Stimulated activated CD4-positive, alpha-beta T cell treated with anti-CD3 and anti-CD28 coated beads, Interleukin-12 subunit alpha, Interleukin-12 subunit beta, amount 100 ng/mL, for 24 hours (primary cell): ENCODE measurements at places on chromosomes 6 and 20.

DNA sequence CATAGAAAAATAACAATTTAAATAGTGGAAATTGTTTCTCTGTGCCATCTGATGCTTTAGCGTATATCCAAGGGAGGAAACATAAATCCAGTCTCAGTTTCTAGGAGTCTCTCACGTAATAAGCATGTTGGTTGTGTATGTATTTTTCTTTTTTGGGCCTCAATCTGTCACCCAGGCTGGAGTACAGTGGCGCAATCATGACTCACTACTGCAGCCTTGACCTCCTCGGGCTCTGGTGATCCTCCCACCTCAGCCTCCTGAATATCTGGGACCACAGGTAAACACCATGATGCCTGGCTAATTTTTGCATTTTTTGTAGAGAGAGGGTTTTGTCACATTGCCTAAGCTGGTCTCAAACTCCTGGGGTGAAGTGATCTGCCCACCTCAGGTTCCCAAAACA lies 78.6 kb upstream of the PLN start:
- DNase-seq: no peak

DNA sequence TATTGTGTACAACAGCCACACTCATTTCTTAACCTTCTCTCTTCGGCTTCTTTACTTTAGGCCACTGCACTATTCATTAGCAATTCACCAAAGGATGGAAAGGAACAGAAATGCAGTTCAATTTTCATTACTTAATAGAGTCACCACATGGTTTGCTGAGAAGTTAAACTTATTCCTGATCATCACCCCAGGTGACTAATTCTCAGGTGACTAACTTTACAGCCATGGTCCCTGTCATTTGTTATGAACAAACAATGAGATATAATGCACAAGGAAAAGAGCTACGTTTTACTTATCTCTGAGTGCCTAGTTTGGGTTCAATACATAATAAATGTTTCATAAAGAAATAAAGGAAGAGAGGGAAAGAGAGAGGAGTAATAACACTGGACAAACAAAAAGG lies 45.8 kb upstream of the DST start:
- DNase-seq: no peak

- no peak for DNase-seq
Measured at GRCh38 chr20:63752411-63753101, 13.0 kb downstream of the SLC2A4RG start.

DNA sequence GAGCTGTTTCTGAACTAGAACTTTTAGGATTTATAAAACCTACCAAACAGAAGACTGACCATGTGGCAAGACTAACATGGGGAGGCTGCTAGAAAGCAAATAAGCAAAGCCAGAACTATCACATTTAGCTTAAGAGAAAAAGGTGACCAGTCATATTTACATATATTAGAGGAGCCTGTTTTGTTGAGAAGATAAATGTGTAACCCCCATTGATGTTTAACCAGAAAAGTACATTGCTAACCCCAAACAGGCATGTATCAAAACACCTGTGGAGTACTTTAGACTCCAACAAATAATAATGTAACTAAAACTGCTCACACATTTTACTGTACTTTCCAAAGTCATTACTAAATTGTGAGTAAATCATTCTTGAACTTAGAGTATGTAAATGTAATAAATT lies 35.0 kb downstream of the AKIRIN2 start:
- no peak for DNase-seq

DNA sequence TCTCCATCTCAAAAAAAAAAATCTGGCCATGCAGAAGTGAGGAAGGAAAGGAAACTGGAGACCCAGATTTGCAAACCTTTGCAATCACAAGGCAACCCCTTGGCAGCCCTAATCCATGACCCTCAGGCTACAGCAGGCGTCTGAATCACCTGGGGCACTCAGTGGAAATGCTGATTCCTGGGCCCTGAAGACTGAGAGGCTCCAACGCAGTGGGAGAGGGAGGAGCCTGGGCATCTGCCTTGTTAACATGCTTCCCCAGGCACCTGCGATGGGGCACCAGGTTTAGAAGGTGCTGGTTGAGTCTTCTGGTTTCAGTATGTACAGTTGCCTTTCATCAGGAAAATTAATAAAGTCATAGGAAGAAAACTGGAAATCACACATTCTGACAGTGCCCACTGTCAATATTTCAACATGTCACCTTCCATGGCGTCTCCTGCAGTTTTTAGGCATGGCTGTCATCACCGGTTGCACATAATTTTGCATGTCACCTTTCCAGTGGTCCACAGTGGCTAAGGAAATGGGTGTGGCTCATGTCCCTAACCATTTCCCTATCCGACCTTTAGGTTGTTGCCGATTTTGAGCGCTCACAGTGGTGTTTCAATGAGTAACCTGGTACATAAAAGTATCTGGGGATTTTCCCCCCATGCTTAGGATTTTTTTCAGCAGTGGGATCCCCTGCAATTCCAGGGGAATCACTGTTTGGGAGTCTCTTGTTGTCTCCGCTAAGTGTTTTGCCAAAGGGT lies 56.9 kb downstream of the PREX1 start:
- DNase-seq: no peak

DNA sequence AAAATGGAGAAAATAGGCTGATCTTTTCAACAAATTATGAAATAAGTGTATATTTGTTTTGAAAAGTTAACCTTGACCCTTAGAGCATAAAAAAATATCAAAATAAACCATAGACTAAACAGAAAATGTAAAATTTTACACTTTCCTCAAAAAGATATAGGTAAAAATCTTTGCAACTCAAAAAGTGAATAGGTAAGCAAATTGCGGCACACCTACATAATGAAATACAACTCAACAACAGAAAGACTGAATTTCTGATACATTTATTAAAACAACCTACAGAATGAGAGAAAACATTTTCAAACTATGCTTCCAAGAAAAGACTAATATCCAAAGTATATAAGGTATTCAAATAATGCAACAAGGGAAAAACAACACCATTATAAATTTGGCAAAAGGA lies 425.7 kb upstream of the KHDRBS2 start:
- no peak for DNase-seq

DNA sequence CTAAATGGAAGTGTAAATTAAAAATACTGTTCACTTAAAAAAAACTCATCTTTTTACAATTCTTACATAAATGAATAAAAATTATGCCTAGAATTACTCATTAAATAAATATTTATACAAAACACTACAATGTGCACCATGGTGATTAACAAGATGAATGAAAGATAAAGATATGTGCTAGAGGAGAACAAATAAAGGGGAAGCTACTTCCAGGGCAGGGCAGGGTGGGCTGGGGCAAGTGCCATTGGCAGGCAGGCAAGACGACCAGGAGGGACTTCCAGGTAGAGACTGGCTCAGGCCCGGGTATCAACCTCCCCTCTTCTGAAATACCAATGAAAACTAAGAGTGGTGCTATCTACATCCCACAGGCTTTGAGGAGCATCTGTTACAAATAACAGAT lies 20.4 kb downstream of the PREP start:
- no peak for DNase-seq

GRCh38 chr6:40312213-40313015 lies 274.8 kb downstream of the LRFN2 start:
- no peak for DNase-seq

- no peak for DNase-seq
Measured at GRCh38 chr6:467671-468082, 76.1 kb downstream of the IRF4 start.

- no peak for DNase-seq
Measured at GRCh38 chr6:119197271-119197670, 118.8 kb upstream of the FAM184A start.

- DNase-seq: no peak
Measured at GRCh38 chr20:24783631-24784492, 165.2 kb upstream of the CST7 start.

- DNase-seq: no peak
Measured at GRCh38 chr6:126188279-126188909, 151.5 kb upstream of the CENPW start.

- no peak for DNase-seq
Measured at GRCh38 chr20:50163570-50164317, 10.2 kb upstream of the PEDS1 start.

GRCh38 chr6:111573131-111573883 lies 32.4 kb downstream of the TRAF3IP2 start:
- no peak for DNase-seq

- DNase-seq: no peak
Measured at GRCh38 chr6:79862126-79862525, 85.2 kb downstream of the ELOVL4 start.

GRCh38 chr6:26044140-26045064 lies 42.8 kb upstream of the HFE start:
- DNase-seq: no peak

DNA sequence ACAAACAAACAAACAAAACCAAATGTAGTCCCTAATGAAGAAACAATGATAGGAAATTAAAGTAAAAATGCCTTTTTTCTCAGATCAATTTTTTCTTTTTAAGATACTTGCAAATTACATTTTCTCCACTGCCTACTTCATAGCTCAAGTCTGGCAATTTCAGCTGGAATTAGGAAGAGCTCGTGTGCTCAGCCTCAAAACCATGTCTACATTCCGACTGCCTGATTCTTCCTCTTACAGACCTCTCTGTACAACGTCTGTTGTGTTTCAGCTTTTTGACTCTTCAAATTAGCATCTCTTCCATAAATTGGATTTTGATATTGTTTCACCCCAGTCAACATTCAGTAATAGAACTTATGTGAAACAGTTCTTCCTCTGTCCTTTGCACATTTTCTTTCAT lies 9.3 kb upstream of the EDN1 start:
- DNase-seq: no peak

DNA sequence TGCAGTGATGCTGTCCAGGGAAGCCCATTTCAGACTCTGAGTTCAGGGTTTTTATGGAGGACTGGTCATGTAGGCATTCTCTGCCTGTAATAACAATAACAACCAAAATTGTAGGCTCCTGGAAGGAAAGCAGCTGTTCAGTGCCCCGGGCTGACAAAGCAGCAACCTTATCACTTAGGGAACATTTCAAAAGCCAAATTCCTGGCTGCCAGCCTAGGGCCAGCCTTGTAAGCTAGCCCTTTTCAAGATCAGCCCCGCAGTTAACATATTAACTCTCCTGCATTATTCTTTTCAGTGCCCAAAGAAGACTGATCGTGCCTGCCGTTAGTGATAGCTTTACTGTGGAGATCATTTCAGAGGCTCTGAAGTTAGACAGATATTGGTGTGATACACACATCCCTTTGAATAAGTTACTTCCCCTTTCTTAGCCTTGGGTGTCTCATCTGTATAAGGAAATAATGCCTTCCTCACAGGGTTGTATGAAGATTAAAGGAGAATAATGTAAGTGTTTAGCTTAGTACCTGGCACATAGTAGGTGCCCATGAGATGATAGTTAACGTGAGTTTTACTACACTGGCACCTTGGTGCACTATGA lies 44.1 kb downstream of the CTNNBL1 start:
- no peak for DNase-seq

DNA sequence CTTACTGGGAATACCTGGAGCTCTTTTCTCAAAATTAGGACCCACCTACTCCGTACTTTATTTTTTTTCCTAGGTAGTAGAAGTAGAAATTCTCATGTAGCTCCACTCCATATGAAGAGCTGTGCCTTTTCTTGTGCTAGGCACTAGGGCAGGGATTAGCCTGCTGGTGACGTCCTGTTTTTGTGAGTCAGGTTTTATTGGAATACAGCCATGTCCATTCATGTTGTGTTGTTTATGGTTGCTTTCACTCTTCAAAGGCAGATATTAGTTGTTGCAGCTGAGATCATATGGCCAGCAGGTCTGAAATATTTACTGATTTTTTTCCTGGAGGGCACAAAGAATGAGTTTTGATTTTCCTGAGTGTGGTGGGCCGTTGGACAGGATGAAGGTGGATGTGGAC lies 20.5 kb downstream of the XRN2 start:
- DNase-seq: no peak
